Ammon's horn (tissue), 1 donor: ENCODE measurements at places on chromosomes 11 and 22.

DNA sequence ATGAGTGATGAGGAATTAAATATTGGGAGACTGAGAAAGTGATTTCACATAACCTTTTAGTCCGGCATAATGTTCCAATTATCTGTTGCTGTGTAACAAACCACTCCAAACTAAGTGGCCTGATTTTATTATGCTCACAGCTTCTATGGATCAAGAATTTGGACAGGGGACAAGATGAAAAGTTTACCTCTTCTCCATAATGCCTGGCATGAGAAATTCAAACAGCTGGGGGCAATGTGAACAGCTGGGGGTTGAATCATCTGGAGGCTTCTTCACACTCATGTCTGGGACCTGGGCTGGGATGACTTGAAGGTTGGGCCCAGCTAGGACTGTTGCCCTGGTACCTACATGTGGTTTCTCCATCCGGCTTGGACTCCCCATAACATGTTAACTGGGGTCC is 99.4 kb upstream of the DRD2 start:
- DNase-seq: no peak

- DNase-seq: peak; percentile 42
Measured at GRCh38 chr11:62909107-62909894, 11.9 kb downstream of the CHRM1 start.

DNA sequence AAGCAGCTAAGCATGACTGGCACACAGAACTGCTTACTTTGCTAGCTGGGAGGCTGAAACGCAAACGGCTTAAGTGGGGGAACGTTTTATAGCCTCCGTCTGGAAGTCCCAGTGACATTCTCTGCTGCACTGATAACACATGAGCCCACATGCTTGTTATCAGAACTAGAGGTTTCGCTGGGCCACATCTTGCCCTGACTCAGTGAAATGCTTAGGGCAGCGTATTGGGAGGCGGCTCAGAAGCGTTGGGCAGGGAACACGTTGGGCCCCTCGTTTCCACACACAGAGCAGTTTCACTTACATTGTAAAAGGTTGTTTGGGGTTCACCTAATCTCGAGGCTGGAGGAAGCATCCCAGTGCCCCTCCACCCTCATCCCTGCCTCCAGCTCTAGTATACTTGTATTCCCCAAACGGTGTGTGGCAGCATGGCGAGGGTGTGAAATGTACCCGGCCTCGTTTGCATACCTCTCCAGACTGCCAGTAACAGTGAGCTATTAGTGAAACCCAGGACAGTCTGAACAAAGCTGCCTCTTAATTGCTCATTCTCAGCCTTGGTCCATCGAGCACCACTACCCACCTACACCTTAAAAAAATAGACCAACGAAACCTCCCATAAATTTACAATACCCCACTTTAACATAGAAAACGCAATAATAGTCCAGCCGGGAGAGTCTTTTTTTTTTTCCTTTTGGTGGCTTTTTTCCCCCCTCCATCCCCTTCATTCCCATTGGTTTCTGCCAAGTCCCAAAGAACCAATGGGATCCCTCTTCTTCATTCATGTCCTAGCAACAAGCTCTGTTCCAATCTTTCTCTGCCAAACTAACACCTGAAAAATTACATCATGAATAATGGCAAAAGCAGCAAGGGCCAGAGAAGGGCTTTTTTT is 218.8 kb upstream of the SORL1-AS1 start:
- peak; percentile 69 for DNase-seq

GRCh38 chr11:122642472-122642922 is 13.0 kb upstream of the UBASH3B start:
- DNase-seq: no peak

GRCh38 chr11:121575250-121575962 is 122.6 kb upstream of the SORL1-AS1 start:
- DNase-seq: peak; percentile 85

GRCh38 chr11:36469881-36470802 is 39.9 kb downstream of the TRAF6 start:
- DNase-seq: no peak

GRCh38 chr11:75277991-75278790 is 37.6 kb downstream of the TPBGL start:
- DNase-seq: no peak

DNA sequence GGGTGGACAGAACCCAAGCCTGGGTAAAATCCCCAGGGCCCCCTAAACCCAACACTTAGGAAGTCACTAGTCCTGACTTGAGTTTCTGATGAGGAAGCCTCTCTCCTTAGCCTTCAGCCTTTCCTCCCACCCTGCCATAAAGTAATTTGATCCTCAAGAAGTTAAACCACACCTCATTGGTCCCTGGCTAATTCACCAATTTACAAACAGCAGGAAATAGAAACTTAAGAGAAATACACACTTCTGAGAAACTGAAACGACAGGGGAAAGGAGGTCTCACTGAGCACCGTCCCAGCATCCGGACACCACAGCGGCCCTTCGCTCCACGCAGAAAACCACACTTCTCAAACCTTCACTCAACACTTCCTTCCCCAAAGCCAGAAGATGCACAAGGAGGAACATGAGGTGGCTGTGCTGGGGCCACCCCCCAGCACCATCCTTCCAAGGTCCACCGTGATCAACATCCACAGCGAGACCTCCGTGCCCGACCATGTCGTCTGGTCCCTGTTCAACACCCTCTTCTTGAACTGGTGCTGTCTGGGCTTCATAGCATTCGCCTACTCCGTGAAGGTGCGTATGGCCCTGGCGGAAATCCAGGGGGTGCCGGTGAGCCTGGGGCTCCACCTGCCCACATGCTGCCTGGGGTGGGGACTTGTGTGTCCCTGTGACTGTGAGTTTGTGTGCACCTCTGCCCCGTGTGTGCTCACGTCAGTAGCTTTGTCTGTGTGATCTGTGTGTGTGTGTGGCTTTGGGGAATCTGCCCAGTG is at the start of gene IFITM1:
IFITM1 (plus strand) TSS at position 254 of the 767 bp plus-strand sequence; CDS start at position 385, 131 bp downstream.
- peak; percentile 37 for DNase-seq

DNA sequence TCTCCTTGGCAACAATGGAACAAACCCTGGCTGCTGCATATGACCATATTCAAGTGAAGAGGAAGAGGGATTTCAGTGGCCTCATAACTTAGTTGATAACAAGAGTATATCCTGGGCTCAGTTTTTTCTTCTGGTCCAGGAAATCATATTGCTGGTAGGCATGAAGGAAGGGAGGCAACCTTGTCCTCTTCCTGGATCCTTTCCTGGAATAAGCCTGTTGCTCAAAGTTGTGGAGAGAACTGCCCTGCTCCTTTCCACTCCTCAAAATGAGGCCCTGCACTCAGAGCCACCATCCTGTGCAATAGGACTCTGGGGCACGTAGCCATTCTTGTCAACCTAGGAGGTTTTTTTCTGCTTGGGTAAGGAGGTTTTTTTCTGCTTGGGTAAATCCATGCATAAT is 128.7 kb upstream of the PITPNB start:
- DNase-seq: no peak

GRCh38 chr22:37843741-37844089 is 419 bp downstream of the ANKRD54 start:
- no peak for DNase-seq

GRCh38 chr22:17140826-17141766 is 18.0 kb downstream of the HDHD5 start:
- no peak for DNase-seq
